MCF 10A (cell line): ENCODE measurements at places on chromosomes 13 and 19. TPM values are rescaled to one million over a fixed set of nuclear protein-coding genes. Genes with fewer than 3 reads are reported as not detected.

GRCh38 chr19:43354305-43354627 lies 780 bp downstream of the CD177 start:
- no peak for DNase-seq
- H3K4me1 ChIP-seq: no peaks in the 10 kb centered on the region
- H3K4me3 ChIP-seq: no peak overlapping the region
- no peak overlapping the region for H3K27ac ChIP-seq
- no peaks in the 10 kb centered on the region for H3K27me3 ChIP-seq

LYPD3 gene
- 2.5 and 3.1 TPM in 2 replicates for total RNA-seq

GRCh38 chr19:23070353-23071146 lies 46.3 kb upstream of the ZNF730 start:
- no peaks in the 10 kb centered on the region for H3K27me3 ChIP-seq
- no peaks in the 10 kb centered on the region for H3K36me3 ChIP-seq
- H3K27ac ChIP-seq: no peak overlapping the region
- no peak overlapping the region for H3K4me3 ChIP-seq

GRCh38 chr13:24922387-24922744 lies 158.4 kb downstream of the RNF17 start:
- H3K4me1 ChIP-seq: peaks cover 10% of the 10 kb centered on the region
- no peak for DNase-seq
- no peaks in the 10 kb centered on the region for H3K36me3 ChIP-seq
- H3K27ac ChIP-seq: peak overlapping the region; percentile 98
- peak overlapping the region; percentile 89 for H3K4me3 ChIP-seq

GRCh38 chr13:40653527-40654318 lies 12.7 kb downstream of the FOXO1 start:
- H3K36me3 ChIP-seq: peaks cover 60% of the 10 kb centered on the region
- no peaks in the 10 kb centered on the region for H3K27me3 ChIP-seq
- H3K27ac ChIP-seq: no peak overlapping the region
- H3K4me3 ChIP-seq: peak overlapping the region; percentile 21
- DNase-seq: no peak
- H3K4me1 ChIP-seq: peaks cover 38% of the 10 kb centered on the region

DNA sequence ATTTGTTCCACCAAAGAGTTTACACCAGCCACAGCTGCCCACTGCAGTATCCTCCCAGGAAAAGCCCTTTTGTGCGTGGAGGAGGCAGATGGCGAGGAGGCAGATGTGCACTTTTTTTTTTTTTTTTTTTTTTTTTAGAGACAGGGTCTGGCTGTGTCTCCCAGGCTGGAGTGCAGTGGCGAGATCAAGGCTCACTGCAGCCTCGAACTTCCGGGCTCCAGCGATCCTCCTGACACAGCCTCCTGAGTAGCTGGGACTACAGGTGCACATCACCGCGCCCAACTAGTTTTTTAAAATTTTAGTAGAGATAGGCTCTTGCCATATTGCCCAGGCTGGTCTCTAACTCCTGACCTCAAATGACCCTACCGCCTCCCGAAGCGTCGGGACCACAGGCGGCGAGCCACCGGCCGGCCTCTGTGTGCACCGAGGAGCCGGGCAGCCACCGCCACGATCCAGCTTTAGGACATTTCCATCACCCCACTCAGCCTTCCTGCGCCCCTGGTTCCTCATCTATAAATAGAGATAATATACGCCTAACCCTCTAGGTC lies 563 bp upstream of the PDCD5 start:
- H3K27me3 ChIP-seq: no peaks in the 10 kb centered on the region
- DNase-seq: no peak
- peaks cover 7% of the 10 kb centered on the region for H3K4me1 ChIP-seq

- H3K27me3 ChIP-seq: no peaks in the 10 kb centered on the region
- H3K36me3 ChIP-seq: peaks cover 18% of the 10 kb centered on the region
Observed at GRCh38 chr13:41008349-41008980, 10.7 kb downstream of the ELF1 start.

GRCh38 chr19:38142176-38143035 lies 81.6 kb downstream of the DPF1 start:
- no peaks in the 10 kb centered on the region for H3K27me3 ChIP-seq
- H3K36me3 ChIP-seq: peaks cover 16% of the 10 kb centered on the region
- peak; percentile 76 for DNase-seq
- H3K4me1 ChIP-seq: peaks cover 17% of the 10 kb centered on the region
- H3K27ac ChIP-seq: no peak overlapping the region
- H3K4me3 ChIP-seq: no peak overlapping the region

DNA sequence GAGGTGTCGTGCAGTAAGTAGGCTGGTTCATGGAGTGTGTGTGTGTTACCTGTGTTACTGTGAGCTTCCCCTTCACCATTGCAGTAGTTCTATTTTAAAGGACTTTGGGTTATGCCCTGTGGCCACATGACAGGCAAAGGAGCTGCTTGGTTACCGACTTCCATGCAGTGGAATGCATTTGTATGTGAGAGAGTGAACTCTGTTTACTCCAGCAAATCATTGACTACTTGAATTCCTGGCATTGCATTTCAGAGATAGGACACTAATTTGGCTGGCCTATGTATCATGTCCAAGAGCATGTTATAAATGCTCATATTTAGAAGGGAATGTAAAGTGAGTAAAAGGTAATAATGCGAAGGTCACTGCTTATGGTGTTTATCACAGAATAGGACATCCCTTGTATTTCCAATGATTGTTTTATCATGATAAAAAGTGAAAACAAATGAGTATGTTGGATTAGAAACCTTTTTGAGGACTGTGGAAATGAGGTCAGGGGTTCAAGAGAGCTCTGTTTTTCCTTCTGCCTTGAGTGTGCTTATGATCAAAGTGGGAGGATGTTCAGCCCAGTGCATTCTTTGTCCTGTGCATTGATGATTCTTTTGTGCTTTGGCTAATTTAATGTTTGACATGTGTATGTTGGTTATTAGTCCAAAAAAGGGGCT lies 156.5 kb downstream of the LMO7 start:
- H3K4me3 ChIP-seq: no peak overlapping the region
- no peaks in the 10 kb centered on the region for H3K4me1 ChIP-seq
- no peaks in the 10 kb centered on the region for H3K27me3 ChIP-seq

GRCh38 chr19:33502521-33502920 lies 19.1 kb downstream of the PEPD start:
- H3K4me1 ChIP-seq: no peaks in the 10 kb centered on the region
- H3K27me3 ChIP-seq: no peaks in the 10 kb centered on the region
- H3K27ac ChIP-seq: no peak overlapping the region
- H3K36me3 ChIP-seq: no peaks in the 10 kb centered on the region
- DNase-seq: no peak
